Activated CD8-positive, alpha-beta memory T cell treated with anti-CD3 and anti-CD28 coated beads, Interleukin-2, amount 10 ng/mL, durations not matched to agents 7 days and 5 days (primary cell): ENCODE measurements at places on chromosomes 7 and 10. TPM values are rescaled to one million over a fixed set of nuclear protein-coding genes. Genes with fewer than 3 reads are reported as not detected.

DNA sequence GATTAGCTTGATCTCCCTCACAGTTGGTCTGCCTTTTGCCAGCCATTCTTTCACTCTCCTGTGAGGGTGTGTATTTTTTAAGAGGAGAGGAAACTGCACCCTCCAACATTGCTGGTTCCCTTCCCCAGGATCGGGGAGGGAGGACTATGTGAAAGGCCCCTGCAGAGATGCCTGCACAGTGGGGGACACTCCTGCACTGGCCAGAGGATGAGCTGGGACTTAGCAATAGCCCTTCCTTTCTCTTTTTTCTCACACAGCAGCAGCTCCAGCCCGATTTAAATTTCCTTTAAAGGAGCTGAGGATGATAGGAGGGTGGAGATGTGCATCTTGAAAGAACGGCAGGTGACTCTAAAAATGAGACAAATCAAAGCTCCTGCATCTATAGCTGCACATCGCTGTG is 18.7 kb downstream of the SORCS3 start:
- DNase-seq: no peak

Gene ANKRD7
- 0.59 TPM for total RNA-seq

- DNase-seq: no peak
Measured at GRCh38 chr7:132508724-132509353, 67.4 kb downstream of the PLXNA4 start.

GRCh38 chr10:88986549-88987242 is 3.9 kb upstream of the FAS start:
- no peak for DNase-seq

Gene CYP2C18
- total RNA-seq: not detected

Gene ALOX5
- total RNA-seq: 8.9 TPM

DNA sequence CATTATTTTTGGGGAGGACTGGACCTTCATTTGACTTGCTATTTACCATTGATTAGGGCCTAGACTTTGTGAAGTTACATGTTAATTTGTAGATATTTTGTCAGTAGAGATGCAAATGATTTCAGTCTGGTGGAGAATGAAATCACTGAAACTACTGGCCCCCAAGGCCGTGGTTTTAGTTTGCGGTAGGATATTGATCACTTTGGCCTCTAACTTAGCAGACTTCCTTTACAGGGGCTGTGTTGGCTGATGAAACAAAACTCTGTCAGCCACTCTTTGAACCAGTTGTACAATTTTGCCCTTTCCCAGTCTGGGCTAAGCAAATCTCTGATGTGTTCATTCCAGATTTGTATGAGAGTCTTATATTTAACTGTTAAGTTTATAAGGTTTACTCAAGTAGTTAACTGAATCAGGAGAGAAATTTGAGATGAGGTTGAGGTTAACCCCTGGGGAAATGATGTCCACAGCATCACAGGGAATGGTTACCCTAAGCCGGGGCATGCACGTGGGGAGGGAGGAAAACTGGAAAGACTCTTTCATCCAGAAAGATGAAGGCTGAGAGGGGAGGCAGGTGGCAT is 105.7 kb upstream of the INSIG1 start:
- DNase-seq: no peak

Gene OR2A5
- not detected for total RNA-seq

Gene EPHB6
- 5.1 TPM for total RNA-seq

DNA sequence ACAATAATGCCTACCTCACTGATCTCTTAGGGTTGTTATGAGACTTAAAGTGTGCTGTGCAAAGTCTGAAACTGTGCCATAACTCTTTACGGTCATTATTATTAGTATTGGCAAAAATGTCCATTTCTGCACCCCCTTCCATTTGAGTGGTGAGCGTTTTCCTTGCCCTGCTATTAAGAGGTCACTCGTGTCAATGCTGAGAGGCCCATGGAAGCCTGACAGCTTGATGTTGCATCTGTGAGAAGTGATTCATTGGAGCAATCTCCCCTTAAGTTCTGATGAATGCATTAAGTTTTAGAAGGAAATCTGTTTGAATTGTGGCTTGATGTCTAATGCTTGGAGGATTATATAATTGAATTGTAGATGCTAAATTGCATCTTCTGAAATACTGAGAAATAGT is 253.3 kb downstream of the FRMD4A start:
- DNase-seq: no peak

DNA sequence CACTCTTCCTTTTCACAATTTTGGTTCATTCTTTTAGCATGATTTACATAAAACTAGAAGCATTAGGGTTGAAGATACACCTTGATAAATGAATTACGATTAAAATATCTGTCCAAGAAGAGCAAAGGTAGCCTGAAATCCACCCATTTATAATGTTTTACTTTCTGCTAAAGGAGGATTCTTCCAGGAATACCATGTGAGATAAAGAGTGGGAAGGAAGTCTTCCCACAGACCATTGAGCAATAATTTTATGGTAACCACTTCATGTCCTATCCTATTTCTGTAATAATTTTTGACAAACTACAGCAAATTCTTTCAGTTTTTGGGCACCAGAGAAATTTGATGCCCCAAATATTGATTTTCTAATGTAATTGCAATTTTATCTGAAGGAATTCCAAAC is 150.6 kb upstream of the STEAP4 start:
- no peak for DNase-seq
